ENCODE measurements at places on chromosomes 12 and 14. TPM values are rescaled to one million over a fixed set of nuclear protein-coding genes. Genes with fewer than 3 reads are reported as not detected.

DNA sequence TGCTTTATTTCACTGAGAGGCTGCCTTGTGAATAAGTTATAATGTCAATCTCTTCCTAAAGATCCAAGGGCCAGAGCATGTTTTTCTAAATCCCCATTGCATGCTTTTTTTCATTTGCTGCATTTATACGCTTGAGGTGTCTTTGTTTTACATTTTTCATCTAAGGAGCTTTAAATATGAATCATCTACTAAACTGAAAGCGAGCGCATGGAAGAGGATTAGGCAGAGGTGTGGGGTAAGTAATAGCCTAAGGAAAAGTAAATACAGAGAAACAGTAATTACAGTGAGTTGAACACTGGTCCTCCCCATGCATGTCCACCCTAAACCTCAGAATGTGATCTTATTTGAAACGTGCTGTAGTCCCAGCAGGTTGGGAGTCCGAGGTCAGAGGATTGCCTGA lies 76.4 kb upstream of the METAP2 start:
- H3K27ac ChIP-seq: no peak overlapping the region
- no peak overlapping the region for H3K4me3 ChIP-seq
- DNase-seq: no peak
- peaks cover 11% of the 10 kb centered on the region for H3K27me3 ChIP-seq
- peaks cover 18% of the 10 kb centered on the region for H3K4me1 ChIP-seq
- H3K36me3 ChIP-seq: no peaks in the 10 kb centered on the region

GRCh38 chr14:95204705-95205104 lies 47.4 kb upstream of the DICER1 start:
- H3K4me1 ChIP-seq: no peaks in the 10 kb centered on the region
- H3K4me3 ChIP-seq: no peak overlapping the region
- DNase-seq: no peak
- H3K36me3 ChIP-seq: no peaks in the 10 kb centered on the region
- no peaks in the 10 kb centered on the region for H3K27me3 ChIP-seq
- no peak overlapping the region for H3K27ac ChIP-seq

- no peak overlapping the region for H3K4me3 ChIP-seq
- H3K27me3 ChIP-seq: no peaks in the 10 kb centered on the region
- no peak for DNase-seq
- peaks cover 38% of the 10 kb centered on the region for H3K36me3 ChIP-seq
- H3K27ac ChIP-seq: peak overlapping the region; percentile 78
These were observed 297.9 kb upstream of the AMIGO2 start for GRCh38 chr12:47377414-47378221.

DNA sequence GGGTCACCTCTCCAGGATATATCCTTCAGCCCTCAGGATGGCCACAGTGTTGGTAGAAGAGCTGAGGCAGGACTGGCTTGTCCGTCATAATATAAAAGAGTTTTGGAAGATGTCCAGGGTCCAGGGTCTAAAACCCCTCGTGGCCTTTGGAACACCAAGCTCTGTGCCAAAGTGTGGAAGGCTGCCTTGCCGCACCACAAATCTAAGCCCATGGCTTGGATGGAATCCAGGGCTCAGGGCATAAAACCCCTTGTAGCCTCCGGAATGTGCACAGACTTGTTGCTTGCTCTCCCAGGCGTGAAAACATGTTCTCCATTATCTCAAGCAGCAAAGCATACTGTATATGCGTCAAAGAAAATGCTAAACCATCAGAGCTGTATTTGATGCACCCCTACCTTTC lies 46.7 kb downstream of the TNFAIP2 start:
- H3K27me3 ChIP-seq: peaks cover 16% of the 10 kb centered on the region
- no peak overlapping the region for H3K4me3 ChIP-seq
- H3K36me3 ChIP-seq: no peaks in the 10 kb centered on the region

The HCFC2 gene
- 6.5 TPM for total RNA-seq

DNA sequence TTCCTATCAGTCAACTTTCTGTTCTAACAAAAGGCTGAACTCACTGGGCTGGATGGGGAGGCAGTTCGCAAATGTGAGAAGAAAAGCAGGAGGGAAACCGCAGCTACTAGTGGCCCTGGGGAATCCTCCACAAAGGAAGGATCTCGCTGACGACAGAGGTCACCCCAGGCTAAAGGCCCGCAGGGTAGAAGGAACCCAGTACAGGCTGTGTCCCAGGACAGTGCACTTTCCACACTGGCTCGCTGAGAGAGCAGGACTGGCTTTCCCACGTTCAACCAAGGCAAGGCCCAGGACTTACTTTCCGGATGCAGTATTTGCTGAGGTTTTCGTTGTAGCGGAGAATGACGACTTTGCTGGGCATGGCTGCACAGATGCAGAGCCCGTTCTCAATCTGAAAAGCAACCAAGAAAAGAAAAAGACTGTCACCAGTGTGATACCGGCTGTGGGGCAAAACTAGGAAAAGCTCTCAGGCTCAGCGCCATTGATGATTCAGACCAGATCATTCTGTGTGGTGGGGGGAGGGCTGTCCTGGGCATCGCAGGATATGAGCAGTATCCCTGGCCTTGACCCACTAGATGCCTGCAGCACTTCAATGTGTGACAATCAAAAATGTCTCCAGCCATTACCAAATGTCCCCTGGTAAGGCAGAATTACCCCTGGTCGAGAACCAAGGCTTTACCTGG lies 36.3 kb downstream of the PRKAB1 start:
- no peak overlapping the region for H3K27ac ChIP-seq
- H3K27me3 ChIP-seq: no peaks in the 10 kb centered on the region
- H3K36me3 ChIP-seq: peaks cover 31% of the 10 kb centered on the region
- no peak for DNase-seq
- no peaks in the 10 kb centered on the region for H3K4me1 ChIP-seq
- H3K4me3 ChIP-seq: no peak overlapping the region

DNA sequence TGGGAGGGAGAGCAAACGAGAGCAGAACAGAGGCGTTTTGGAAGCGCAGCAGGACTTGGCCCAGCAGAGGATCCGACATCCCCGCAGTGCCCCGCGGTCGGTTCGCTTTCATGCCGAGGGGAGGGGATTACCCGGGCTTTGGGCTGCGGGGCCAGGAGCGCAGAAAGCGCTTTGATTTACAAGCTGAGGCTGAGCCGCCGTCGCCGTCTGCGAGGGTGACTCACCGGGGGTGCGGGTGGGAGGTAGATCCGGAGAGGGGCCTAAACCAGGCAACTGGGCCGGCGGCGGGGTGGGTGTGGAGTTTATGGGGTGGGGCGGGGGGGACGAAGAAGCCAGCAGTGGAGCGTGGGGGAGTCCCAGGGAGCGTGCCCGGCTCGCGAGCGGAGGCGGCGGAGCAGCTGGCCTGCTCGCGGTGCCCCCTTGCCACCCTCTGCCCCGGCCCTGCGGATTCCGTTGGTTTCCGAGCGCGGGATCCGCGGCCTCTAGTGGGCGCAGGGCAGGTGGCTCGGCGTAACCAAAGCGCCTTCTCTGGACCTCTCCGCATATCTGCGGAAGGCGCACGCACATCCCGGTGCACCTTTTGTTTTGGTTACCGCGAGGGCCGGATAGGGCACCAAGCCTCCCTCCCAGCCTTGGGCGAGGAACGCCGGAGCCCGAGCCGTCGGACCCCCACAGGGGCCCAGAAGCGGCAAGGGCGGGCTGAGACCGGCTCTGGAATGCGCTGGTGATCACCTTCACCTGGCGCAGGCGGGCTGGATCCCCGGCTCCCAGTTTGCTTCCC lies 2.6 kb downstream of the SIX4 start:
- H3K4me1 ChIP-seq: peaks cover 16% of the 10 kb centered on the region
- DNase-seq: peak; percentile 75
- H3K4me3 ChIP-seq: peak overlapping the region; percentile 77
- H3K27me3 ChIP-seq: peaks cover 55% of the 10 kb centered on the region
- no peaks in the 10 kb centered on the region for H3K36me3 ChIP-seq

DNA sequence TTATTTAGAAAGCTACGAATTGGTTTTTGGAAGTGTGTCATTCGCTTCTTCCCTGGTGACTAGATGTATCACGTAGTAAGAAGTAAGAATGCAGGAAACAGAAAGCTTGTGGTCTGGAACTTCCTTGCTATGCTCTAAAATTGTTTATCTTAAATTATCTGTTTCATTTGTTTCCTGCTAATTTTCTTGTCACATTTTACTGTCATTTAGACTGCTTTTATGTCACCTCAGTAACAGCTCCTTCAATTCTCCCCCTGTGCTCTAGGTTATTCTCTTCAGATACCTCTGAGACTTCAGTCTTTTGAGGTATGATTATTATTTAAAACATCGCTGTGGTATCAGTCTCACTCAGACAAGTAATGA lies 699 bp upstream of the CD69 start:
- H3K36me3 ChIP-seq: peaks cover 50% of the 10 kb centered on the region
- no peaks in the 10 kb centered on the region for H3K27me3 ChIP-seq
- DNase-seq: no peak
- peak overlapping the region; percentile 100 for H3K27ac ChIP-seq
- peak overlapping the region; percentile 99 for H3K4me3 ChIP-seq
- peaks cover 47% of the 10 kb centered on the region for H3K4me1 ChIP-seq

GRCh38 chr12:127158385-127159061 lies 1108.4 kb upstream of the TMEM132C start:
- peaks cover 11% of the 10 kb centered on the region for H3K4me1 ChIP-seq
- no peak overlapping the region for H3K4me3 ChIP-seq
- H3K36me3 ChIP-seq: no peaks in the 10 kb centered on the region
- H3K27me3 ChIP-seq: no peaks in the 10 kb centered on the region

The ZNF384 gene
- total RNA-seq: 61.4 TPM

DNA sequence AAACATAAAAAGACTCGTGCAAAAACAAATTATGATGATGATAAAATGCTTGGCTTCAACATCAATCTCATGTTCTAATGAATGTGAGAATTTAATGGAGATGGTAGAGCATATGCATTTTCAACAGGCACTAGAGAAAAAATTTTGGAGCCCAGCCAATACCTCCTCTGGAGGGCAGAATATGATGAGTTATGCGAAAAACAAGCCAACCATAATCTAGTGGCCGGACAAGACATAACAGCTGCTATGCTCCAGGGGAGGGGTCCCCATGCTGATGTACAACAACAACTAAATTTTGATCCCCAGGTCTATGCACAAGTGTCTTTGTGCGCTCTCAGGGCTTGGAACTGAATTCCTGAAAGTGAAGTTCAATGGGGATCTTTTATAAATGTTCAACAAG lies 1197.5 kb downstream of the LRFN5 start:
- no peaks in the 10 kb centered on the region for H3K4me1 ChIP-seq
- H3K4me3 ChIP-seq: no peak overlapping the region
- H3K27ac ChIP-seq: no peak overlapping the region

The DTX3 gene
- total RNA-seq: 16.7 TPM

- no peak for DNase-seq
- no peaks in the 10 kb centered on the region for H3K27me3 ChIP-seq
- H3K4me1 ChIP-seq: no peaks in the 10 kb centered on the region
- H3K36me3 ChIP-seq: no peaks in the 10 kb centered on the region
- no peak overlapping the region for H3K4me3 ChIP-seq
These were observed 241.0 kb upstream of the TBX3 start for GRCh38 chr12:114924946-114925475.

DNA sequence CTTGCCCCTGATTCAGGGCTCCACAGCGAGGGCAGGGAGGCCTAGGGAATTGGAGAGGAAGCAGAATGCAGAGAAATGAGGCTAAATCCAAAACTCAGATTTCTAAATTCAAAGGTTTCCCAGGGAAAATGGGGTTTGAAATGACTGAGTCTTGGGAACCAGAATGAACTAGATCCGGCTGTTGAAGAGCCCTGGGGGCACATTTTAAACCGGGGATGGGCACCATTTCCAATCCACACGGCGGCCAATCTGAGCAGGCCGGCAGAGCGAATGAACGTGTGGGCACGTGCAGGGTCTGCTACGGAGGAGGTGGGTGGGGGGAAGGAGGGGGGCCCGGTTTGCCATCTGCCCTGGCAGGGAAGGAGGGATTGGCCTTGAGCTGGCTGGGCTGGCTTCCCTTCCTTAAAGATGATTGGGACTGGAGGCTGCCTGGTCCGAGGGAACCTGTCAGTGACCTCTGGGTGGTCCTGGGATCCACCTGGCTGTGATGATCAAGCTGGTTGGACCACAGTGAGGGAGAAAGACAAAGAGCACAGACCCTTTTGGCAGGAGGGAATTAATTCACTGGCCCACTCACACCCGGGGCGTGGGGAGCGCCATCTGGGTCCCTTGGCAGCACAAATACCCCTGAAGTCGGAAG lies 161.0 kb downstream of the RBM19 start:
- H3K36me3 ChIP-seq: peaks cover 21% of the 10 kb centered on the region
- no peak overlapping the region for H3K27ac ChIP-seq
- no peak overlapping the region for H3K4me3 ChIP-seq
- H3K4me1 ChIP-seq: no peaks in the 10 kb centered on the region
- DNase-seq: no peak

- no peak overlapping the region for H3K4me3 ChIP-seq
- H3K27me3 ChIP-seq: peaks cover 3% of the 10 kb centered on the region
- DNase-seq: no peak
- H3K36me3 ChIP-seq: no peaks in the 10 kb centered on the region
- no peak overlapping the region for H3K27ac ChIP-seq
- no peaks in the 10 kb centered on the region for H3K4me1 ChIP-seq
These were observed 111.6 kb downstream of the GCH1 start for GRCh38 chr14:54791001-54791400.

DNA sequence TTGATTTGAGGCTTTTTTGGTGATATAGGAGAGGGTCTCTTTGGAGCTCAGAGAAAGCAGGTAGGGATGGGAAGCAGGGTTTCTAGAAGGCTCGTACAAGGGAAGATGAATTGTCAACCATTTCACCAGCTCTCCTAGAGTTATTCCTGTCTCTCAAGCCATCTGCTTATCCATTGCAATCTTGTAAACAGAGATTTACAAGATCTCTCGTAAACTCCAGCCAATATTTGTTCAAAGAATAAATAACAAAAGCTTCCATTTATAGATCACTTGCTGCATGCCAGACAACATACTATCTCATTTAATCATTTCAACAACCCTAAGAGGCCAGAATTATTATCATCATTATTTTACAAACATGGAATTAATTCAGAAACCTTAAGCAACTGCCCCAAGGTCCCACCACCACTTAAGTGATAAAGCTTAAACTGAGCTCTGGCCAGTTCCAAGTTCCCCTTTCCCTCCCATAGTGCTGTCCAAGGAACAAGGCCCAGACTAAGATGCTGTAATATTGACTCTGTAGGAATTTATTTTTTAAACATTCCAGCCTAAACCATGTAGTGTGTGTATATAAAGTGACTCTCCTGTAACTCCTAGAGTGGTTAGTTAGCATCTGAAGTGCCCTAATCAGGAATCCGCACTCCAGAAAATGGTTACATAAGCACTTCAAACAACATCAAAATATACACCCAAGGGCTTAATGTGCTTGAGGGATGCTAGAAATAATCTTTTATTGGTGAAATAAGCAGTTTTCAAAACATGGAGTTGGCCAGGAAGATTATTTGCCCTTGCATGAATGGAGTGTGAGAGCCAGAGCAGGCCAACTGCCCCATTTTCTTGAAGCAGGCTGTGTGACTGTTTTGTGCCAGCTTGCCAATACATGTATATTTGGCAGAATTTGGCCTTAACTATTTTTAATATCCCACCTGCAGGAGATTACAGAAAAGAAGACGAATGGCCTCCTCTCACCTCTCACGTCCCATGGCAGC lies 2.8 kb upstream of the PLEKHH1 start:
- DNase-seq: no peak
- peaks cover 3% of the 10 kb centered on the region for H3K4me1 ChIP-seq
- no peak overlapping the region for H3K27ac ChIP-seq
- H3K27me3 ChIP-seq: peaks cover 20% of the 10 kb centered on the region
